ENCODE measurements at places on chromosomes 7 and 10.

DNA sequence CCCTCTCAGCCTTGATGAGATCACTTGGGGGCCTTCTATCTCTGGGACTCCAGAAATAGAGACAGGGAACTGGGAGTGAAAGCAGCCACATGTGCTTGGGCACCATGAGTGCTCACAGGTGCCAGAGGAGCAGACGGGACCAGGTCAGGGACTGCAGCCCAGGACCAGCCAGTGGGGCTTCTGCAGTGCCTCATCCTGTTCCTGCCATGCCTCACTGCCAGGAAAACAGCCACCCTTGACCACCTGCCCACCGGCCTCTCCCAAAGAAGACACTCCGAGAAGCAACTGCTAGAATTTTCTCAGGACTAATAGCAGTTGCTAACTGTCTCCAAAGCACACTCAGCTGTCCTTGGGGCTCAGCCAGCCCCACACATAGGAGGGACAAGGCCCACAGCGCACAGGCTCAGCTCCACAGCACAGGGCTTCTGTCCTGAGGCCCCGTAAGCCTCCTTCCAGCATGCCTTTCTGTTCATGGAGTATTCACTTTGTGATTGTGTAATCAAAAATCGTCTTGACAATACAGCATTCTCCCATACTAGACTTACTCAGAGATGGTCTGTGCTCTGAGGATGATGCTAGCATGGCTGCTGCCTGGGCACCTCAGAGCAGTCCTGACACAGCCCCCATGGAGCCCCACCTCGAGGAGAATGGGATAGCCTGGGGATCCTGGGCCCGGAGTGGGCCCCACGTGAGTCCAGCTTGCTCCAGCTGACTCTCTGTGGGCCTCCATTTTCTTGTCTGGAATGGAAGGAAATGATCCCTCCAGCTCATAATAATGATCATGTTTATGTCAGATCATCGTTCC lies 115.7 kb upstream of the RET start:
- no peak for DNase-seq

GRCh38 chr7:107996072-107996882 lies 6.7 kb downstream of the LAMB1 start:
- DNase-seq, result no peak

- no peak for DNase-seq
Observed at GRCh38 chr10:80523773-80524172, 13.9 kb upstream of the SH2D4B start.

- no peak for DNase-seq
Observed at GRCh38 chr10:13268841-13269240, 31.0 kb downstream of the PHYH start.

GRCh38 chr7:70694434-70694970 lies 437.4 kb upstream of the GALNT17 start:
- no peak for DNase-seq
